Midbrain (tissue), 1 donor: ENCODE measurements at places on chromosomes 5 and 9.

DNA sequence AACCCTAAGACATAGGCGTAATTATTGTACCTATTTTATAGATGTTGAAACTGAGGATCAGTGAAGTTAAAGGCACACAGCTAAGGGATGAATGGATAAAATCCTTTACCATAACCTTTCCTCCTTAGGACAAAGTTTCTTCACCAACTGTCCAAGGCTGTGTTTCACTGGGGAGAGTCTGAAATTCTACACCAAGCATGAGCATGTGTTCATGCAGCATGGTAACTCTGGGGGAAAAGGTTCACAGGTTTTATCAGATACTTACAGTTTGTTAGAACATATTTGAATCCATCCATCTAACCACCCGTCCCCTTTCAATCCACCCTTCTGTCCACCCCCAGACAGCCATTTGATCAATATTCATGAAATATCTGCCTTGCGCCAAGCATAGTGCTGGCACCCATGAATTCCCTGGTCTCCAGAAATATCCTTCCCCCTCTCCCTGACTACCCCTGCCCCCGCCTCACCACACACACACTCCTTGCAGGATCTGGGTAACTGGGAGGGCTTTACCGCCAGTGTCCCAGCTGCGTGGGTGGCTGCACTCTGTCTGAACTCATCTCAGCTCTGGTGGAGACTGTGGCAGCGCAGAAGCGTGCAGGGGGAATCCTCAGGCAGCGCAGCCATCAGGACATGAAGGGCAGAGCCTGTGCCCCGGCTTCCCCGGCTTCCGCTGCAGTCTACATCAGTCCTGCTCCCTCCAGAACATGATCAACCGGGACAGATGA is 6.3 kb upstream of the KCNIP1 start:
- no peak for DNase-seq

DNA sequence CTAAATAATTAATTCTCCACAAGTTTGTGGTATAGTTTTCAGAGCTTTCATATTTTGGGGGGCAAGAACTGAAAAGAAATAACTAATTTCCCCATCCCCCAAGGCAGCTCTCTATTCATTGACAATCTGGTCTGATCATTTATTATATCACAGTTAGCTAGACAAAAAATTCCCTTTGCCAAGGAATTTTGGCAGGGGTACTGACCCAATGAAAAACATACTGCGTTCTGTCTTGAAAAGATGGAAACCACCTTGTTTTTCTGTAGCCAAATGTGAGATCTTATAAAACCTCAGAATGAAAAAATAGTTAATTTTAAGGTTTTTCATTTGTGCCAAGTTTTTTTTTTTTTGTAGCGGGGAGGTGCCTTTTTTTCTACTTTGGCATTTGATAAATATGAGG is 1008.9 kb downstream of the EFNA5 start:
- DNase-seq: no peak

DNA sequence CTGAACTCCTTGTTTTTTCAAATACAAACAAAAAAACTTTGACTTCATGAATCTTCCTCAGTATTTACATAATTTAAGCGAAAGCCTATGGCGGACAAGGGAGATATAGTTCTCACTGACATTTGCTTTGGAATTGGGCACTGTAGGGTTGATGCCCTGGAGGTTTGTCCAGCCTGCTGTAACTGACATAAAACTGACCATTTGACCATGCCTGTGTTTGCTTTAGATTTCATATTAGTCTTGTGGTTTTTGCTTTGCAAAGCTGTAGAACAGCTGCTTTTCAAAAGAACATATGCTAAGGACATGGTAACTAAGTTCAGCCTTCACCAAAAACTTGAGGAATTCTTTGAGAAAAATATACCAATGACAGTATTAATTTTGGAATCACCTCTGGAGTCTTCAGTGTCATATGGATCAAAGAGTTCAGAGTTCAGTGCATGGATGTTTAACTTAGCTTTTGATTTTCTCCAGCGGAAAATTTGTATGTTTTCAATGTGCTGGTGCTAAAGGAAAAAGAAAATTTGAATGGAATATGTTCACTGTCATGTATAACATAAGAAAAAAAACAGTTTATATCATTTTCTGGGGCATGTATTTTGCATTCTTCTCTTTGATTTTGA is 1013.1 kb downstream of the NR2F1-AS1 start:
- DNase-seq: no peak

- DNase-seq: peak; percentile 51
These were observed 51.8 kb upstream of the GALNT10 start for GRCh38 chr5:154138701-154139100.

DNA sequence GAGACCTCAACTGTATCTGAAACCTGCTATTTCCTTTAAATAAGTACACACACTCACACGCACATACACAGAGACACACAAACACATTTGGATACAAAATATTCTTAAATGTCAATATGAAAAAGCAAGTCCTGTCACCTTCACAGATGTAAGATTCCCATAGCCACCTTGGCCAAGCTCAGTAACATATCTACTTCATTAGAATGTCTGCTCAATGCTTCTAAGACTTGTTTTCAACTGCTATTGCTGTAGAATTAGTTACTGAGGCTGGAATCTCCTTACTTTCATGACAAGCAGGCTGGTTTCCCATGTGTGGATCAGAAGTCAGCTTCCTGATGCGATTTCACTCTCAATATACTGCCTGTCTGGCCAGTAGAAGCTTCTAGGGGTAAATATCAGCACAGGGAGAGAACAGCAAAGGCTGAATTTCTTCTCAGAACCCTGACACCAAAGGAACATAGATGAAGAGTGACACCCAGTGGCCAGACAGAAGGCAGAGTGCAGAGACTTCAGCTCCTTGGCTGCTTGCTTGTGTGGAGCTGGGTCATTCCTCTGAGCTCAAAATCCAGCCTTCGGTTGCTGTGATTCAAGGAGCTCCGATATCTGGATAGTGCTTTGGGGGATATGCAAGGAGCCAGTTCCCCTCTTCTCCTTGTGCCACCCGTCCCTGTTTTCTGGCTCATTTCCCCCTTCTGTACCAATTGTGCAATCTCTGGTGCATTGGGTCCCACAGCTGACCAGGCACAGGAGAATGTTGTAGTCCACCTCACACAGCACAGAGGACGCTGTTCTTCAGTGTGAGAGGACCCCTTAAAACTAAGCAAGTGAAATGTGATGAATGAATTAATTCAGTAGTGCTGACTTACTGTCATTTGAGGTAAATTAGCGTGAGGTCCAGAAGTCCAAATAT is 26.6 kb upstream of the ABLIM3 start:
- peak; percentile 91 for DNase-seq

DNA sequence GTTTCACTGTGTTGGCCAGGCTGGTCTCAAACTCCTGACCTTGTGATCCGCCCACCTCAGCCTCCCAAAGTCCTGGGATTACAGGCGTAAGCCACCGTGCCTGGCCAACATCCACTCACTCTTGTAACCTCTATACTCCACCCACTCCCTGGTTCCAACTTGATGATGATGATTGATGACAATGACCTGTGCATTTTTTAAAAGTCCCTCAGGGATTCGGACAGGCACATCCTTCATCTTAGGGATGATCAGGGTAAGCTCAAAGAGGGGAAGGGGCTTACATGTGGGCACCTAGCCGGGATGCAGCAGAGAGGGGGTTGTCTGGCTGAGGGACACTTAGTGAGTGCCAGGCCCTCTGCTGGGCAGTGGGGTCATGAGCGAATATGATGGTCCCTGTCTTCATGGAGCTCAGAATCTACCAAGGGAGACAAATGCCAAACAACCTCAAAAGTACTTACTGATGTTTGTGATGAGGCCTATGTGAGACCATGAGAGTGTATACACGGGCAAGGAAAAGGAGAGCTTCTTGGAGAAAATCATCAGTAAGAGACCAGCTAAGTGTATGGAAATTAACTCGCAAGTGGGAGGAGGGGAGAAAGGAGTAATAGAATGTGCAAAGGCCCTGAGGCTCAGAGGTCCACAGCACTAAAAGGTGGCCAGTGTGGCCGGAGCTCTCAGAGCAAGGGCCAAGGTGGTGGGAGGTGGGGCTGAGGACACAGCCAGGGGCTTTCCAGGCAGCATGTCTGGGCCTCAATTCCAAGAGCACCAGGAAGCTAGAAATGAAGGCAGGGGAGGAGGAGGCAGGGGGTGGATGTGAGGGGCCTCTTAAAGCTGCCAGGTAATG is 27.4 kb downstream of the LHX2 start:
- no peak for DNase-seq

GRCh38 chr9:91027005-91027404 is 225.4 kb downstream of the SYK start:
- DNase-seq: no peak
